Eye (tissue), 1 donor: ENCODE measurements at places on chromosomes 5 and 9.

DNA sequence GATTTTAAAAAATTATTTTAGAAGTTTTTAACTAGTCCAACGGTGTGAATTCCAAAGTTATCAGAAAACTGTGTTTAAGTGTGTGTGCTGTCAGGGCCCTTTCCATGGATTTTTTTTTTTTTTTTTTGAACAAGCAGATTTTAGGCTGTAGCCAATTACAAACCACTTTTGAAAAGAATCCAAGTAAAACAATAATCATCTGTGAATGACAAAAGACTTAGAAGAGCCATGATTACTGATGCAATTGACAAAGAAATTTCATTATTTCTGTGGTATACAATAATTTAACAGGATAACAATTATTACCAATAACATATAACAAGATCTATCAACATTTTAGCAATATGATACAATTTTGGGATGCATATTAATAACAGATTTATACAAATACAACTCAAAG lies 16.2 kb upstream of the PAIP1 start:
- no peak for DNase-seq

- no peak for DNase-seq
These were observed 188.4 kb downstream of the GLIS3 start for GRCh38 chr9:4111233-4112008.

DNA sequence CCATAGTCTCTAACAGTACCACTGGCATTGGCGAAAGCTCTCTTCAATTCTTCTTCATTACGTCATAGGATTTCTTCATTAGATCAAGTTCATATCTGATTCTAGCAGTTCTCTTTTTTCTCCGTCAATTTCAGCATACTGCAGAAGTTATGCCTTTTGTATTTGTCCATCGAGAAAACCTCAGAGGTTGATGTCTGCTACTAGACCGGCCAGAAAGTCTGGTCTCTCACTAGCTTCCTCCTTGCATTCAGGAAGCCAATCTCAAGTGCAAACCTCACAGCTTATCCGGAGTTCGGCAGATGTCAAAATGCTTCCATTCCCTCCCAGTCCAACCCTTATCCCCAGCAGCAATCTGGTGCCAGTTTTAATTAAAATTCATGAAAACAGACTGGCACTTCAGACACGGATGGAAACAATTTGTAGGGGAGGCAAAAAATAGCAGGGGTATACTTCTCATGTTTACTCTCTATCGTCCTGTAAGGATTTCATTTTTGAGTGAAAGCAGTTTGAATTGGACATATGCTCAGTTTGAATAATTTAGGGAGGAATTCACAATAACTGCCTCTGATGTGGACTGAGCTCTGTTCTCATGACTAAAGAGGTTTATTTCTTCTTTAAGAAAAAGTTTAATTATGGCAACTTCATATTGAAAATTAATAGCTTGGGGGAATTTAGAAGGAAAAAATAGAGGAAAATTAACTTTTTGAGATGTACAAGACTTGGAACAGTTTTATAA lies 56.4 kb upstream of the TMC1 start:
- DNase-seq, result no peak

DNA sequence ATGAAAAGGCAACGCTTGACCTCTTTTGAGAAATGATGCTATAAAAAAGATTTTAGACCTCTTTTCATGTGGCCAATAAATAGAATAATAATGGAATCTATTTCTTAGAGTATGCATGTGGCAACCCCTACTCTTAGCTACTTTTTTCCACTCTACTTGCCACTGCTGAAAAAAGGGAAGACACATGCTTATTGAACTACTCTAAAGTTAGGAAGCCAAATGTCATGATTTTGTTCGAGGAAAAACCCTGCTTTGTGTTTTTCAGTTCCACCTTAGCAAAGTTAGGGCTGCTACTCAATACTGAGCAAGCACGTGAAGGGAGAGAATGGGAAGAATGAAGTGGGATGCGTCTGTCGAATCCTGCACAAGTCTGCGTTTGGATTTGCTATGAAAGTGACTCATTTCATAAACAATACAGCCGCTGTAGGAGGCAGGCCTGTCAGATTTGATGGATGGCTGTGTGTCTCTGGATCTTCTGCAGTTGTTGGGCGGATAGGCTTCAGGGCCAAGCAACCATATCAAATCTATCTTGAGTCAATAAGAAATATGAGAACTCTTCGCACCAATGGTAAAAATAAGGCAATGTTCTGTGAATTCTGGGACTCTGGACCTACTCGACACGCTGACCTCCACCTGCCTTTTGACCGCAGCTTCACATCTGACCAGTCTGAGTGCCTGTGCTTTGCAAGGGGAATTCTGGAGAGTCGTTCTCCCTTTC lies 333.6 kb downstream of the PIK3R1 start:
- DNase-seq, result no peak
